Fibroblast of villous mesenchyme (primary cell): ENCODE measurements at places on chromosomes 7 and 10. TPM values are rescaled to one million over a fixed set of nuclear protein-coding genes. Genes with fewer than 3 reads are reported as not detected.

GRCh38 chr10:68576118-68576517 lies 16.0 kb downstream of the TET1 start:
- no peak for DNase-seq

- DNase-seq = no peak
These were observed 6.5 kb downstream of the ARHGAP22 start for GRCh38 chr10:48598243-48598935.

SPAM1 gene
- not detected in 2 replicates for total RNA-seq

GRCh38 chr7:44674381-44674780 lies 68.0 kb downstream of the OGDH start:
- DNase-seq = no peak

DNA sequence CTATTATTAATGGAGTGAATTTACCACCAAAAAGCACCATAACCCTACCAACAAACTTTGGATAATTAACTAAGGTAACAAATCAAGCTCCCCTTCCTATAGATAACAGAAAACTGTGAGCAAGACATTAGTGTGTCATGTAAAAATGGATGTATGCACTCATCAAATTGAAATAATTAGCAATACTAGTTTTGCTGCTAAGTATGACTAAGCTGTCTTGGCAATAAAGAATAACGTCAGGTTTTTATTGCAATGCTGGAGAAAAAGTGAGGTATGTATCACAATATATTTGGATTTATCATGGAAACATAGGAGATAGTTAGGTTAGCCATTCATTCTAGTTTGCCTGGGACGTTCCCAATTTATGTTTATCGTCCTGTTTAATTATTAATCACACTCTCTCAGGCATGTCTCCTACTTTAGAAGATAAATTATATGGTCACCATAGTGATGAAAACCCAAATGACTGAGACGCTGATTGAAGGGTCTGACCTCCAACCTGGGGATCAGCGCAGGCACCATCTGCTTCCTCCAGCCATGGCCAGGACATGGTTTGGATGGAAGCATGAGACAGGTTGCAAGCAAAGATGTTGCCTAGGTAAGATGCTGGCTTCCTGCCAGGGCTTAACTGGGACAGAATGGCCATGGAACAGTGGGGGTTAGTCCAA lies 125.6 kb downstream of the FANK1 start:
- DNase-seq = no peak
